Activated CD4-positive, alpha-beta T cell treated with anti-CD3 and anti-CD28 coated beads for 36 hours (primary cell): ENCODE measurements at places on chromosomes 6 and 20. TPM values are rescaled to one million over a fixed set of nuclear protein-coding genes. Genes with fewer than 3 reads are reported as not detected.

Gene SLC17A3
- 0.21 TPM for total RNA-seq

Gene CST5
- not detected for total RNA-seq

Gene ENTPD6
- total RNA-seq = 41.5 TPM

Gene PNLDC1
- 0.11 TPM for total RNA-seq

Gene RAD21L1
- total RNA-seq = not detected

Gene ISM1
- total RNA-seq = 0.48 TPM

Gene DDX43
- 0.51 TPM for total RNA-seq

- DNase-seq = peak; percentile 61
- no peak overlapping the region for H3K4me3 ChIP-seq
- H3K4me1 ChIP-seq = peaks cover 11% of the 10 kb centered on the region
- H3K36me3 ChIP-seq = peaks cover 20% of the 10 kb centered on the region
- H3K27me3 ChIP-seq = no peaks in the 10 kb centered on the region
These were observed 182.6 kb downstream of the RNGTT start for GRCh38 chr6:88780714-88781389.

- H3K27me3 ChIP-seq = no peaks in the 10 kb centered on the region
- peaks cover 4% of the 10 kb centered on the region for H3K36me3 ChIP-seq
- peak overlapping the region; percentile 99 for H3K27ac ChIP-seq
- DNase-seq = peak; percentile 32
These were observed 336.6 kb downstream of the SYNE1 start for GRCh38 chr6:152300517-152300916.

DNA sequence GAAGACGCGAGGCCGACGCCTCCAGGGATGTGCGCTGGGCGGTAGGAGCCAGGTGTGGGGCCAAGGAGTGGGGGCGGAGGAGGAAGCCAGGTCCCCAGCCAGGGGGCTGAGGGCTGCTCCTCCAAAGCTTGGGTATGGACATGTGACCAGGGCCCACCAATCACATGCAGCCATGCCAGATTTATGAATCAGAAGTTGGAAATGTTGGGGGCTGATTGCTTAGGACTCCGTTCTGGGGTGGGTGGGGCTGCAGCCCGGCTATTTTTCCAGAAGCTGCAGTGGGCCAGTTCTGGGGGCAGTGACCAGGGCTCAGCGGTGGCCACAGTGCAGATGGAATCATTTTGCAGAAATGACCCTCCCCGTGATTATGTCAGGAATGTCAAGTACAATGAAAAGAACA lies 96.0 kb downstream of the CEBPB start:
- H3K36me3 ChIP-seq = no peaks in the 10 kb centered on the region
- H3K4me3 ChIP-seq = no peak overlapping the region
- peaks cover 2% of the 10 kb centered on the region for H3K27me3 ChIP-seq
- peaks cover 22% of the 10 kb centered on the region for H3K4me1 ChIP-seq
- peak; percentile 33 for DNase-seq

DNA sequence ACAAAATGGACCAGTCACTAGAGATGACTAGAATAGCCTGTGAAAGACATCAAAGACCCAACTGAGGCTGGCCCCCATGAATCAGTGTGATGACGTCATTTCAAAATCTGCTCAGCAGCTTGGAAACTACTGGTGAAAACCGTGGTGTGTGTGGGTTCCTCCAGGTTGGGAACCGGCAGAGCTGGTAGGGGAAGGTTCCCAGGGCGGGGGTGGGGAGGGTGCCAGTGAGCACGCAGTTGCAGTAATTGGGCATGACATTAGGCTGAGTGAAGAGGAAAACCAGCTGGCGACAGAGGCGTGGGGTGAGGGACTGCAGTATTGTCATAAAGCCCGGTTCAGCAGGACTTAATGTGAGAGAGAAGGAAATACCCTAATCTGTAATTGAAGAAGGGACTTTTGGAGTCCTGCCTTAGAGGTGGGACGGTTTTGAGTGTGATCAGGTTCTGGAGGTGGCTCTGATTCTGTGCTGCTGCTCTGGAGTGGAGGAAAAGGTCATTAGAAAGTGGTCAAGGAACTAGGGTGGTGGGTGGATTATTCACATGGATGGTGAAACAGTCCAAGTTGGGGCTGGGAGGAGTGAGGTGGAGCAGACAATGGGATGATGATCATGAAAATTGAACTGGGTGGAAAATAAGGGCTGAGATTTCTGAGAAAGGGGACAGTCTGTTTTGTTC lies 52.0 kb upstream of the MTHFD1L start:
- peaks cover 28% of the 10 kb centered on the region for H3K4me1 ChIP-seq
- peak; percentile 86 for DNase-seq
- peak overlapping the region; percentile 94 for H3K27ac ChIP-seq
- peaks cover 12% of the 10 kb centered on the region for H3K27me3 ChIP-seq

GRCh38 chr20:7359739-7360138 lies 580.5 kb downstream of the HAO1 start:
- no peak overlapping the region for H3K4me3 ChIP-seq
- H3K36me3 ChIP-seq = no peaks in the 10 kb centered on the region
- H3K27me3 ChIP-seq = no peaks in the 10 kb centered on the region
- DNase-seq = no peak

GRCh38 chr20:6780433-6781190 lies 13.1 kb downstream of the BMP2 start:
- H3K27me3 ChIP-seq = no peaks in the 10 kb centered on the region
- H3K36me3 ChIP-seq = no peaks in the 10 kb centered on the region
- DNase-seq = no peak
- H3K27ac ChIP-seq = no peak overlapping the region

- H3K4me3 ChIP-seq = no peak overlapping the region
- H3K27ac ChIP-seq = no peak overlapping the region
- DNase-seq = no peak
- H3K27me3 ChIP-seq = no peaks in the 10 kb centered on the region
- no peaks in the 10 kb centered on the region for H3K36me3 ChIP-seq
- H3K4me1 ChIP-seq = no peaks in the 10 kb centered on the region
These were observed 449.2 kb downstream of the GJA1 start for GRCh38 chr6:121884620-121885019.

GRCh38 chr6:39240155-39240757 lies 11.0 kb upstream of the KCNK5 start:
- DNase-seq = no peak
- H3K27me3 ChIP-seq = no peaks in the 10 kb centered on the region
- no peaks in the 10 kb centered on the region for H3K36me3 ChIP-seq
- H3K4me3 ChIP-seq = no peak overlapping the region

DNA sequence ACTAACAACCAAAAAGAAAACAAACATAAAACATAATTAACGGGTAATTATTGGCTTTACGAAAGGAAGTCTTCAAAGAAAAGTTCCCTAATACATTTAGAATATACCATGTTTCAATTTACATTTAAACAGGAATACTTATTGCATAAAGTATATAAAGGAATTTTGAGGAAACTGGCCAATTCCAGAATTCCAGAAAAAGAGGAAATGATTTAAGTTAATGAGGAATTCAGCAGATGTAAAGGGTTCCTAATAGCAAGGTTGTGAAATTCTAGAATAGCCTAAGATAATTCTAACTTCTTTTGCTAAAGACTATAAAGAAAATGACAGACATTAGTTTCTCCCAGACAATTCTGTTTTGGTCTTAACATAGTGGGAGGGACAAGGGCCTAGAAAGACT lies 35.0 kb downstream of the DTNBP1 start:
- peaks cover 8% of the 10 kb centered on the region for H3K27me3 ChIP-seq
- DNase-seq = no peak
- no peak overlapping the region for H3K27ac ChIP-seq
- peaks cover 52% of the 10 kb centered on the region for H3K4me1 ChIP-seq
- H3K36me3 ChIP-seq = peaks cover 17% of the 10 kb centered on the region

DNA sequence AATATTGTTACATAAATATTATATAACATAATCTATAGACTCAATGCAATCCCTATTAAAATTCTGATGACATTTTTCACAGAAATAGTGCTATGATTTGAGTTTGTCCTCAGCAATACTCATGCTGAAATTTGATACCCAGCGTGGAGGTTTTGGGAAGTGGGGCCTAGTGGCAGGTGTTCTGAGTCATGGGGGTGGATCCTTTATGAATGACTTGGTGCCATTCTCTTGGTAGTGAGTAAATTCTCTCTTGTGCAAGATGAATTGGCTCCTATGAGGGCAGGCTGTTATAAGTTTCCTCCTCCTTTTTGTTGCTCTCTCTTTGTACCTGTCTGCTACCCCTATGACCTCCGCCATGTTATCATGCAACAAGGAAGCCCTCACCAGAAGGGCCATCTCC lies 65.8 kb downstream of the SHPRH start:
- peaks cover 58% of the 10 kb centered on the region for H3K36me3 ChIP-seq
- no peak overlapping the region for H3K27ac ChIP-seq
- peaks cover 4% of the 10 kb centered on the region for H3K4me1 ChIP-seq
- no peak overlapping the region for H3K4me3 ChIP-seq
- DNase-seq = peak; percentile 30
- H3K27me3 ChIP-seq = no peaks in the 10 kb centered on the region

DNA sequence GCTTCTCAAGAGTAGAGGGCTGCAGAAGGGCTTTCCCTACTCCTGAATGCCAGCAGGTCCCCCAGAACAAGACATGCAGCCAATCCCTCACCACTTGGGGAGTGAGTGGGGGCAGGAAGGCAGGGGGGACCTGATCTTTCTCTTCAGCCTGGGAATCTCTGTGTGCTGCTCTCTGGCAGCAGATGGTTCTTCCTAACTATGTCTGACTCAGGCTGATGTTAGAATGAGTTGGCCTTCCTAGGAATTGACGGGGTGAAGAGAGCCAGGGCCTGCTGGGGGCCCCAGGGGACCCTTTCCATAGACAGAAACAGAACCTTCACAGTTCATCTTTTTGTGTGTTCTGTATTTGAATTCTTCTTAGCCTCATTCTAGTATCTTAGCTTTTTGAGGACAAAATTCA lies 29.0 kb upstream of the TCP11 start:
- peaks cover 8% of the 10 kb centered on the region for H3K4me1 ChIP-seq
- DNase-seq = no peak
- peaks cover 6% of the 10 kb centered on the region for H3K27me3 ChIP-seq
- H3K27ac ChIP-seq = no peak overlapping the region
- H3K36me3 ChIP-seq = no peaks in the 10 kb centered on the region

DNA sequence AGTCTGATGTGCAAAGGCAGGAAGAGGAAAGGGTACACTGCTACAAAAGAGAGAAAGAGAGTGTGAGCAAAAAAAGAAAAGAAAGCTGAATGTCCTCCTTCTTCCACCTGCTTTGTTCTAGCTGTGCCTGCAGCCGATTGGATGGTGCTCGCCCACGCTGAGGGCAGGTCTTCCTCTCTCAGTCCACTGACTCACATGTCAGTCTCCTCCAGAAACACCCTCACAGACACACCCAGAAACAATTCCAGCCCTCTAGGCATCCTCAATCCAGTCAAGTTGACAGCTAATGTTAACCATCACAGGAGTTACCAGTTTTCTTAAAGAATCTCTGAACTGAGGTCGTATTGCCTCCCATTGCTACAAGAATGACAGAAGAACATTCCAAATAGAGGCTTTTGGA lies 411.9 kb upstream of the SASH1 start:
- no peaks in the 10 kb centered on the region for H3K27me3 ChIP-seq
- no peaks in the 10 kb centered on the region for H3K36me3 ChIP-seq
- H3K4me1 ChIP-seq = no peaks in the 10 kb centered on the region

GRCh38 chr6:104710543-104711335 lies 149.0 kb downstream of the HACE1 start:
- H3K27ac ChIP-seq = no peak overlapping the region
- no peak overlapping the region for H3K4me3 ChIP-seq
- H3K36me3 ChIP-seq = no peaks in the 10 kb centered on the region
- H3K4me1 ChIP-seq = peaks cover 9% of the 10 kb centered on the region

DNA sequence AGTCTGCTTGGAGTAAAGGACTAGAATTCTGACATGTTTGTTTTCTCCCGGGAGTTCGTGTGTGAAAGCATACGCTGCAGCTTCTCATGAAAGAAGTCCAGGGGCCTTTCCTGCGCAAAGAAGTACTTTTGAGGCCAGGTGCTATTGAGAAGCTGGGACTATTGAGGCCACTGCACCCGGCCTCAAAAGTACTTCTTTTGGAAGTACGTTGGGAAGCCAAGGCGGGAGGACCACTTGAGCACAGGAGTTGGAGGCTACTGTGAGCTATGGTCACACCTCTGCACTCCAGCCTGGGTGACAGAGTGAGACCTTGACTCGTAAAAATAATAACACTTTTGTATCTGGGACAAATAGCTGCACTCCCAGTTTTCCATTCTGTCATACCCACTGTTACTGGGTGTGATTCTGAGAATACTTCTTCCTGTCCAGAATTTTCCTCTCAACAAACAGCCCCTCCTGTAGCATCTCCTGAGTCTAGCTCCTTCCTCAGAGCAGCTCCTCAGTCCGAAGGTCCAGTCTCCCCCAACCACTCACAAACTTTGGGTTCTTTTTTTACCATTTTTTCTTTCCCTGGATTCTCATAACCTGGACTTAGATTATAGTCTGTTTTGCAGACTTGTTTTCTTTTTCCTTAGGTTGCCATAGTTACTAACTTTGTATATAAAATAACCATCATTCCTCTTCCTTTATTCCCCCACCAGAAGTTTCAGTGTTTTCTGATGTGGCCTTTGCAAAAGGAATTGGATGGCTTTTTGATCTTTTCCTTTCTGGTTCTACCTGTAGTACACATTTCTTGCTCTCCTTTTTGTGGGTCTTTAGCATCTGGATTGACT lies 12.7 kb downstream of the STK35 start:
- no peak for DNase-seq
- H3K4me1 ChIP-seq = peaks cover 77% of the 10 kb centered on the region
- peaks cover 51% of the 10 kb centered on the region for H3K36me3 ChIP-seq
- no peaks in the 10 kb centered on the region for H3K27me3 ChIP-seq
- peak overlapping the region; percentile 11 for H3K27ac ChIP-seq

GRCh38 chr6:157682856-157683481 lies 140.1 kb upstream of the SNX9 start:
- H3K27ac ChIP-seq = no peak overlapping the region
- no peaks in the 10 kb centered on the region for H3K27me3 ChIP-seq
- no peaks in the 10 kb centered on the region for H3K36me3 ChIP-seq
- no peak for DNase-seq
- H3K4me1 ChIP-seq = no peaks in the 10 kb centered on the region

DNA sequence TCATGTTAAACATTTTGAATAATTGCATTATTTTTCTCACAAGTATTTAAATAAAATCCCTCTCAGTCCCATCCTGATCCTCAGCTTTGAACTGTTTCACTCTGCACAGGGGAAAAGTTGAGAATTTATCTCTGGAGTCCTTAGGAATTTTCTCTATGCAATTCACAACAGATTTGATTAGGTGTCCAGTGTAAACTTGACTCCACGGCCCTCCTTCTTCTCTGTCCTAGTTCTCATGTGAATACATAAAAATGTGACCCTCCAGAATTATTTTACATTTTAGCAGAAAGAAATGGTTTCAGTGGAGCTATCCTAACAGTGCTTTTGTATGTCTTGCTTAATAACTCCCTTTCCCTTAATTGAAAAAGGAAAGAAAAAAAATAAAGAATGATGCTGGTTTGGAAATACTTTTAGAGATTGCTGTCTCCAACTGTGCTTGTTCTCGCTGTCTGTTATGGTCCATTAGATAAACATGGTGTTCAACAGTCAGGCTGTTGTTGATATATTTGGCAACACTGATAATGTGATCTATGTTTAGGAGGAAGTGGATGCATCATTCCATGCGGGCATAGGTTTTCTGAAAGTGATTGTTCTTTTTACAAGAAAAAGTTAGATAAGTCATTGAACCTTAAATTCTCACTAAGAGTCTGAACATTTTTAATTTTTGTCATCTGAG lies 599.4 kb upstream of the CITED2 start:
- H3K4me3 ChIP-seq = no peak overlapping the region
- peaks cover 6% of the 10 kb centered on the region for H3K27me3 ChIP-seq
- no peak overlapping the region for H3K27ac ChIP-seq
- H3K36me3 ChIP-seq = no peaks in the 10 kb centered on the region
- DNase-seq = no peak

GRCh38 chr6:41228616-41229015 lies 467 bp downstream of the TREML4 start:
- H3K27ac ChIP-seq = no peak overlapping the region
- no peaks in the 10 kb centered on the region for H3K36me3 ChIP-seq
- H3K27me3 ChIP-seq = no peaks in the 10 kb centered on the region
- H3K4me1 ChIP-seq = no peaks in the 10 kb centered on the region

GRCh38 chr6:88145298-88145963 lies 20.7 kb downstream of the CNR1 start:
- H3K4me1 ChIP-seq = no peaks in the 10 kb centered on the region
- no peak for DNase-seq
- peaks cover 3% of the 10 kb centered on the region for H3K27me3 ChIP-seq
- no peaks in the 10 kb centered on the region for H3K36me3 ChIP-seq
- H3K4me3 ChIP-seq = no peak overlapping the region
